ENCODE measurements at places on chromosomes 16 and 17. TPM values are rescaled to one million over a fixed set of nuclear protein-coding genes. Genes with fewer than 3 reads are reported as not detected.

The CHST4 gene
- not detected for total RNA-seq

The NHLRC4 gene
- 0.14 TPM for total RNA-seq

The TVP23A gene
- total RNA-seq: not detected

The XYLT1 gene
- total RNA-seq: 1.4 TPM

The C16orf74 gene
- total RNA-seq: 16.1 TPM

The SAP30BP gene
- total RNA-seq: 117 TPM

The B4GALNT2 gene
- 0.45 TPM for total RNA-seq

The CHST5 gene
- 0.08 TPM for total RNA-seq

The DHRS7C gene
- total RNA-seq: not detected

The ZP2 gene
- not detected for total RNA-seq

The AOC3 gene
- 1.1 TPM for total RNA-seq

The HOXB8 gene
- 9.2 TPM for total RNA-seq

The TBC1D3C gene
- not detected for total RNA-seq

The TMEM98 gene
- total RNA-seq: 39.9 TPM

The CD79B gene
- total RNA-seq: 0.70 TPM

The TBX21 gene
- total RNA-seq: not detected

The KCNAB3 gene
- total RNA-seq: 2.7 TPM

The TOX3 gene
- 0.23 TPM for total RNA-seq

The TMC7 gene
- total RNA-seq: 9.9 TPM

The RHBDF1 gene
- total RNA-seq: 30.9 TPM

The MYH3 gene
- 0.99 TPM for total RNA-seq

The TEKT5 gene
- not detected for total RNA-seq

The EXOSC6 gene
- 18.8 TPM for total RNA-seq

The COG7 gene
- total RNA-seq: 17.3 TPM

The CDH15 gene
- not detected for total RNA-seq

The MT1G gene
- total RNA-seq: not detected

The ENPP7 gene
- not detected for total RNA-seq

The CPHXL2 gene
- total RNA-seq: not detected

The MYH8 gene
- not detected for total RNA-seq

The NPIPB9 gene
- total RNA-seq: 1.6 TPM

The PDPK1 gene
- 25.6 TPM for total RNA-seq

The CD300LB gene
- not detected for total RNA-seq

The CAPNS2 gene
- not detected for total RNA-seq

Data from A549 treated with ZK216348 at 1 μM for 4 hours (cell line).